ENCODE measurements at places on chromosomes 13 and 19.

DNA sequence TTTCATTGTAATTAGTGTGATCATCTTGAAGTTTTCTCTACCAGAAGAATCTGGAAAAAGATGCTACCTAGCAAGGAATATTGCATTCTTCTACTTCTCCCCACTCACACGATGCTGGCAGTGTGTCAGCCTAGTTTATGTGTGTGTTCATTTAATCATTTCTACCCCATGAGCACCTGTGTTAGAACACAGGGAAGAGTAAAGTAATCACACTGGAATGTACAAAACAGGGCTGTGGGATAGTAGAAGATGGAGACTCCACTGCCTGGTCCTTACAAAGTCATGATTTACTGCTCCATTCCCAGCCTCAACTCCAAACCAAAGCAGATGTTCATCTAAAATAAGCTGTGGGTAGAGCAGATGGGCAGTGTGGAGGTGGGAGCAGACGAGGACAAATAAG lies 47.7 kb upstream of the RGCC start:
- DNase-seq, result no peak

- no peak for DNase-seq
Measured at GRCh38 chr13:83798731-83799130, 83.5 kb downstream of the SLITRK1 start.

GRCh38 chr13:23957981-23958380 lies 60.7 kb upstream of the C1QTNF9B start:
- DNase-seq, result no peak

DNA sequence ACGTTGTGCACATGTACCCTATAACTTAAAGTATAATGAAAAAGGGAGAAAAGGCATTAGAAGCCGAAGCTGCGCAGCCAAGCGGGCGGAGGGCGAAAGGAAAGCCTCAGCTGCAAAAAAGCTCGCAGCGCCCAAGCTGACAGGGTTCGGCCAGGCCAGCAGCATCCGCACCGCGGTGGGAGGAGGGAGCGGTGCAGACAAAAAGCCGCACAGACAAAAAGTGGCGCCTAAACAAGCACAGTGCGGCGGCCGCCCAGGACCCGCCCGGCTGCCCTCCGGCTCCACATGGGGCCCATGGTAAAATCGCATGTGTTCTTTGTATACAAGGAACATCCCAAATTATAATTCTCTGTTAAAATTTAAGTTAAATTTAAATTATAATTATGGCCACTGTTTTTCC lies 42.4 kb downstream of the PSG3 start:
- DNase-seq, result no peak

- DNase-seq, result no peak
Measured at GRCh38 chr13:46578590-46578975, 25.6 kb downstream of the LRCH1 start.

- no peak for DNase-seq
Measured at GRCh38 chr13:33409673-33410510, 124.3 kb upstream of the STARD13 start.

DNA sequence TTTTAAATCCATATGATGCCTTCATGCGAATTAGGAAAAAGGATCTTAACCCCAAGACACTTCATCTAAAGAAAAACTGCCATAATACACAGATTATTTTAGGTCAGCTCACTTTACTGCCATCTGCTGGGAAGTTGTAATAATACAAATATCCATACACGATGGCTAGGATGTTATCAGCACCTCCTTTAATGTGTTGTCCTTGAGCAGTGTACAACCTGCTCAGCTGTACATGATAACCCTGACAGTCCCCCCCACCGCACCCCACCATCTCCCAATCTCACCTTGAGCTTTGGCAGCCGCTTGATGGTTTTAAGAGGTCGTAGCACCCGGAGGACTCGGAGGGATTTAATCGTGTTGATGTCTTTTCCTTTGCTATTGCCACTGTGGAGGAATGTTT lies 112.2 kb downstream of the IER2 start:
- DNase-seq, result no peak

GRCh38 chr13:114226699-114227323 lies 7.9 kb upstream of the CDC16 start:
- peak; percentile 72 for DNase-seq

GRCh38 chr19:47273313-47274070 lies 1.2 kb upstream of the INAFM1 start:
- peak; percentile 78 for DNase-seq

GRCh38 chr19:867301-867793 lies 7.9 kb downstream of the CFD start:
- DNase-seq, result no peak

DNA sequence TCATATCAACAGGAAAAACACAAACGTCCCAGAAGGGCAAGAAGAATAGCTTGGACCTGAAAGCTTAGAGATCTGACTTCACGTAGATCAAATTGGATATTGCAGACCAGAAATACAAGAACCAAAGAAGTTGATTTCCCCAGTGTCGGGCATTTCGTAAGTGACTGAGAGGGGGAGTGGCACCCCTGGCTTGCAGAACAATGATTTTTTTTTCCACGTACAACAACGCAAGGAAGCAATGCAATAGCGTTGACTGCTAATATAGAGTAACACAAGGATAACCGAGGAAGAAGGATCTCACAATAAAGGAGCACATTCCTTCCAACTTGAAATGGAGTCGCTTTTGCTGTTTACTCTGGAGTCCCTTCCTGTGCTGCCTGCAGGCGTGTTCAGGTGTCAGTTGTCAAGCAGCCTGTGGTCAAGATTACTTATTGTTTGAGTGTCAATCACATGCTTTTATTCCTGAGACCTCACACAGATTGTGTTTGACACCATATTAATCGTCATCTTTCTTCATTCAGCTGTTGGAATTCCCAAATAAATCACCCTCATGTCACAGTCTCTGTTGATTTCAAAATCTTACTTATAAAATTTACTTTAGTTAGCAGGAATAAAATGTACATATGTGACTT lies 139.4 kb downstream of the FREM2 start:
- no peak for DNase-seq

DNA sequence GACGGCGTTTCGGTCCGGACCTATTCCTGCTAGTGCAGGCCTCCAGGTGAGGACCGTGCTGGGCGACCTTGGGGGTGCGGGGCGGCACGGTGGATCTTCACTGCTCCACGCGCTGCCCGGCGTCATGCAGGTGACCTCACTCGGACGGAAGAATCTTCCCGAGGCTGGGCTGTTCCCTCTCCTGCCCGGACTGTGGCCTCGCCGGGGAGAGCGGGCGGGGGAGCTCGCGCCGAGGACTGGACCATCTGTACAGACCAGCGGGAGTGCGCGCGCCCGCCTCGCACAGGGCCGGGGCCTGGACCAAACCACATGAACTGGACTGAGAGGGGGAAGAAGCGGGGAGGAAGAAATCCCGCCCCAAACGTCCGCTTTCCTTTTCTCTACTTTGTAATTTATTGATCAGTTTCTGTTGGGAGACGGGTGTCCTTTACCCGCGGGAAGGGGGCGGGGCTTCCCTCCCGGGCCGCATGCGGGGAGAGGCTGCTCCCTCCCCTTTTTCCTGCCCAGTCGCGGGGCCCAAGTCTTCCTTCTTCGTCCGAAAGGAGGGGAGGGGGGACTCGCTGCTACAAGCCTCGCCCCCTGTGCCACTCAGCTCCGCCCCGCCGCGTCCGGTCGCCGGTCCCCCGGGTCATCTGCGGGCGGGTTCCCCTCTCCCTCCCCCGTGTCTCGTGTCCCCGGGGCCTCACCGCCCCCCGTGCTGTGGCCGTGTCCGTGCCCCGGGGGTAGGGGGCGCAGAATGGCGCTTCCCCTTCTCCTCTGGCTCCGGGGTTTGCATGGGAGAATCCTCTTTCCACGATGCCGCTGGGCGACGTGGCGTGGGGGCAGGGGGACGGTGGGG lies 4.9 kb downstream of the HRC start:
- DNase-seq, result no peak

DNA sequence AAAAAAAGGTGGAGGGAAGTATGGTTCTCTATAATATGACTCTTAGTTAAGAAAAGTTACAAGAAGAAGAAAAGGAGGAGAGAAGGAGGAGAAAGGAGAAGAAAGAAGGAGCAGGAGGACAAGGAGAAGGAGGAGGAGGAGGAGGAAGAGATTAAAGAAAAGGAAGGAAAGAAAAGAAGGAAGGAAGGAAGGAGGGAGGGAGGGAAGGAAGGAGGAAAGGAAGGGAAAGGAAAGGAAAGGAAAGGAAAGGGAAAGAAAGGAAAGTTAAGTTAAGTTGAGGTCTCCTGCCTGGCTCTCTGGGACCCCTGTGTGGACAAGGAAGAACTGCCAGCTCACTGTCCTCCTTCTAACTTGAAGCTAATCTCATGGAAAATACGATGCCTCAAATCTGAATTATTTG lies 429.5 kb downstream of the TSHZ3 start:
- DNase-seq, result no peak

DNA sequence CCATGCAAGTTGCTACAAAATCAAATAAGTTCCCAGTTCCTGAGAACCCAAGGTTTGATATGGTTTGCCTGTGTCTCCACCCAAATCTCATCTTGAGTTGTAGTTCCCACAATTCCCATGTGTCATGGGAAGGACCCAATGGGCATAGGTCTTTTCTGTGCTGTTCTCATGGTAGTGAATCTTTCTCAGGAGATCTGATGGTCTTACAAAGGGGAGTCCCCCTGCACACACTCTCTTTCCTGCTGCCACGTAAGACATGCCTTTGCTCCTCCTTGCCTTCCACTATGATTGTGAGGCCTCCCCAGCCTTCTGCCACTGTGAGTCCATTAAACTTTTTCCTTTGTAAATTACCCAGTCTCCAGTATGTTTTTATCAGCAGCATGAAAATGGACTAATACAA lies 28.5 kb upstream of the TSHZ3 start:
- no peak for DNase-seq

- no peak for DNase-seq
Measured at GRCh38 chr13:60170414-60170813, 6.7 kb upstream of the DIAPH3 start.

GRCh38 chr13:98228661-98229341 lies 51.7 kb upstream of the RNF113B start:
- DNase-seq, result no peak

GRCh38 chr13:113536461-113537110 lies 46.1 kb upstream of the DCUN1D2 start:
- DNase-seq, result no peak

- DNase-seq, result no peak
Measured at GRCh38 chr19:55485439-55486011, 537 bp downstream of the NAT14 start.

- DNase-seq, result no peak
Measured at GRCh38 chr13:97491452-97491851, 57.5 kb downstream of the RAP2A start.

DNA sequence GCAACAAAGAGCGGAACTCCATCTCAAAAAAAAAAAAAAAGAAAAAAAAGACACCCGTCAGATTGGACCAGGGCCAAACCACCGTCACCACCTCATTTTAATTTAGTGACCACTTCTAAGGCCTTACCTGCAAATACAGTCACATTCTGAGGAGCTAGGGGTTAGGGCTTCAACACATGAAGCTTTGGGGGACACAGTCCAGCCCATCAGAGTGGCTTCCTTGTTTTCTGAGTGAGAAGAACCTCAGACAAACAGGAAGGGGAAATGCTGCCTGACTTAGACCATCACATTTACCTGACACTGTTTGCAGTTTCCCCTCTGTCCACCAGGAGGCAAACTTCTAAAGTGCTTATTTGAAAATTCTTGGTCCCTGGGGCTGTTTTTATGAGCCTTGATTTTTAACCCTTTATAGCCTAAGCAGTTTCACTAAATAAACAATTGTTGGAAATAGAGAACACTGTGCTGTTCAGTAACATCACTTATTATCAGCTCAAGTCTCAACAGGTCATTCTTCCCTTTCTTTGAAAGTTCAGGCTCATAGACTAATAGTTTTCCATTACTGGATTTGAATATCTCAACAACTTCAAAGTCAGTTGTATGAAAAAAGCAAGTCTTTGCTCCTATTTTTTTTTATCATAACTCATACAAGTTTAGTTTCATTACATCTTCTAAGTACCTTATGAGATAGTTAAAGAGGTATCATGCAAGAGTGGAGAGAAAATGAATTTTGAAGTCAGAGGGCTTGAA lies 74.9 kb upstream of the WASF3 start:
- DNase-seq, result peak; percentile 4

GRCh38 chr13:110179857-110180147 lies 127.2 kb downstream of the COL4A1 start:
- no peak for DNase-seq

- DNase-seq, result no peak
Measured at GRCh38 chr13:24684600-24684998, 4.4 kb downstream of the ATP12A start.

- no peak for DNase-seq
Measured at GRCh38 chr13:30991184-30991583, 58.7 kb downstream of the TEX26 start.

GRCh38 chr19:35041548-35042055 lies at the start of gene HPN:
Gene HPN (plus strand): TSS chr19:35041721. CDS start chr19:35042507, 786 bp downstream.
- no peak for DNase-seq

- no peak for DNase-seq
Measured at GRCh38 chr19:16860118-16860517, 28.7 kb upstream of the F2RL3 start.

DNA sequence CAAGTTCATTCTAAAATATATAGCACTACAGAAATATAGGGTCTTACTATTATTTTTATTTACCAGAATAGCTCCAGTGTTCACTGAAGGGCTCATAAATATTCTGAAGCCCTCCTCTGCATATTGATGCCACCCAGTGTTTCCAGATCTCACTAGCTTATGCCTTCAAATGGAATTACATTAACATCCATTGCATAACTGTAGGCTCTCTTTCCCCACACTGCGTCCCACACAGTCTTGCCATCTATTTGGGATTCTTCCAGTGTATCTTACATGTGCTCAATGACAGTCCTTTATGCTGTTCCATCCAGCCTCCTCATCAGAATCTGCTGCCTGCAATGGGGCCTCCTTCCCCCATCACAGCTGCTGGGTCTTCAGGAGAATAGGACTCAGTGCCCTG lies 137.2 kb downstream of the CYSLTR2 start:
- DNase-seq, result no peak

GRCh38 chr13:45833663-45834375 lies 17.7 kb downstream of the SIAH3 start:
- no peak for DNase-seq

GRCh38 chr19:7739801-7740681 lies 7.3 kb downstream of the CD209 start:
- DNase-seq, result no peak

GRCh38 chr13:71360041-71360440 lies 507.0 kb downstream of the DACH1 start:
- DNase-seq, result no peak

- DNase-seq, result no peak
Measured at GRCh38 chr13:32376642-32377415, 51.1 kb downstream of the N4BP2L1 start.

DNA sequence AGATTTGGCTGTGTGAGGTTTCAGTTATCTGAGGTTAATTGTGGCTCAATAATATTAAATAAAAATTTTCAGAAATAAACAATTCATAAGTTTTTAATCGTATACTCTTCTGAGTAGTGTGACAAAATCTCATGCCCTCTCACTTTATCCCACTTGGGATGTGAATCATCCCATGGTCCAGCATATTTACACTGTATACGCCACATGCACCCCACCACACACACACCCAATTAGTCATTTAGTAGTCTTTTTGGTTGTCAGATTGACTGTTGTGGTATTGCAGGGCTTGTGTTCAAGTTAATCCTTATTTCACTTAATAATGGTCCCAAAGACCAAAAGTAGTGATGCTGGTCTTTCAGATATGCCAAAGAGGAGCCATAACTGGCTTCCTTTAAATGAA lies 66.4 kb upstream of the PCDH9 start:
- no peak for DNase-seq

- DNase-seq, result no peak
Measured at GRCh38 chr13:42973581-42973980, 18.5 kb downstream of the EPSTI1 start.

- no peak for DNase-seq
Measured at GRCh38 chr19:51479531-51480331, 1.4 kb downstream of the CEACAM18 start.
